Fibroblast of lung (primary cell): ENCODE measurements at places on chromosomes 11 and 22. TPM values are rescaled to one million over a fixed set of nuclear protein-coding genes. Genes with fewer than 3 reads are reported as not detected.

Gene TTC28
- total RNA-seq, result 22.9 and 31.4 TPM in 2 replicates

Gene GALR3
- not detected in 2 replicates for total RNA-seq

Gene TOMT
- total RNA-seq, result not detected in 2 replicates

Gene WBP2NL
- 1.3 and 1.8 TPM in 2 replicates for total RNA-seq

Gene NLRP14
- under 0.01 and 0.17 TPM in 2 replicates for total RNA-seq

Gene C1QTNF5
- 32.0 and 34.4 TPM in 2 replicates for total RNA-seq

Gene ACTN3
- under 0.01 TPM in 1 of 2 replicates, not detected in the other for total RNA-seq

Gene VSIG2
- not detected in 2 replicates for total RNA-seq

Gene PRAME
- total RNA-seq, result under 0.01 TPM in 1 of 2 replicates, not detected in the other

Gene PANX2
- under 0.01 and 0.17 TPM in 2 replicates for total RNA-seq

Gene NRXN2
- total RNA-seq, result under 0.01 and 0.26 TPM in 2 replicates

Gene IL17RA
- total RNA-seq, result 5.3 and 5.9 TPM in 2 replicates
